MG63 (cell line): ENCODE measurements at places on chromosomes 7 and 10. TPM values are rescaled to one million over a fixed set of nuclear protein-coding genes. Genes with fewer than 3 reads are reported as not detected.

The PRKCQ gene
- 0.05 and 0.16 TPM in 2 replicates for total RNA-seq

The MIOS gene
- total RNA-seq, result 20.2 and 21.3 TPM in 2 replicates

The COL26A1 gene
- total RNA-seq, result 1.2 TPM in 1 of 2 replicates, not detected in the other

The RBM48 gene
- 1.8 and 2.0 TPM in 2 replicates for total RNA-seq

DNA sequence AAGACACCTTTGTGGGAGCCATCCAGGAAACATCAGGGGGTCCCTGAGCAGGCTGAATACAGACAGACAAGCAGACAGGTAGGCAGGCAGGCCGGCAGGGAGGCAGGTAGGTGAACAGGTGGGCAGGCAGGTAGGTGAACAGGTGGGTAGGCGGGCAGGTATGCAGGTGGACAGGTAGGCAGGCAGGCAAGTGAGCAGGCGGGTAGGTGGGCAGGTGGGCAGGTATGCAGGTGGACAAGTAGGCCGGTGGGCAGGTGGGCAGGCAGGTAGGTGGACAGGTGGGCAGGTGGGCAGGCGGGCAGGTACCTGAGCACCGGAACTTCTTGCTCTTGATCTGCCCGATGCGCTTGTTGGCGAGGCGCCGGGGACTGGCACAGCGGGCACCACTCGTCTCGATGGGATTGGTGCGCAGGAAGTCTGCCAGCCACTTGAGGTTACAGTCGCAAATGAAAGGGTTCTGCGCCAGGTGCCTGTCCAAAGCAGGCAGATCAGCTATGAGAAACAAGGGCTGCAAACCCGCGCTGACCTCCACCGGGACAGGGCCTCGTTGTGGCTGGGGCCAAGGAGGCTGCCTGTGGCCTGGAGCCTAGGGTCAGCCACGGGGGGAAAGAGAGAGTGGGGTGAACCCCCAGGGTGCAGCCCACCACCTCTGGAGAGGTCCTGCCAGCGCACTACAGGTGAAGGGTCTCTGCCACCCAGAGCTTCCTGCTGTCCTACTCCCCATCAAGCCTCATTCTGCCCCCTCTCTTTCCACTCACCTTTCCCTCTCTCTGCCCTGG lies 136.9 kb downstream of the SLIT1 start:
- DNase-seq, result no peak

GRCh38 chr7:48782511-48782910 lies 141.8 kb upstream of the CDC14C start:
- no peak for DNase-seq

- no peak for DNase-seq
Observed at GRCh38 chr10:126302826-126303665, 85.2 kb downstream of the ADAM12 start.

DNA sequence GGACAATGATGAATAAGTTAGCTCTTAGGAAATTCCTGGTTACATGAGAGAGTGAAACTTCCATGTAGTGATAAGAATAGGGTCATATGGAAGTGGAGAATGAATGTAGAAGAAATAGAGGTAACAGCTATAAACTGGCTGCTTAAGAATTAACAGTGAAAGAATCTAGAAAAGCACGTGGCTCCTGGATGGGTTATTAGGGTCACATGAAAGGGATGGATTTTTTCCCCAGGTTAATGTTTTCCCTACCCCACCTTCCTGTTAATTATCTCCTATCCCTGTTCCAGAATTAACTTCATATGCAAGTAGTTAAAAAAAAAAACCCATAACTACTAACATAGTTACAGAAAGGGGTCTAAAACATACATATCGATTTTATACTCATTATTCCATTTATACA lies 58.0 kb downstream of the ANKIB1 start:
- DNase-seq, result no peak

GRCh38 chr7:153567426-153567825 lies 484.8 kb upstream of the DPP6 start:
- DNase-seq, result peak; percentile 68

GRCh38 chr10:15571575-15571974 lies 148.1 kb downstream of the ITGA8 start:
- peak; percentile 67 for DNase-seq
